Activated CD8-positive, alpha-beta memory T cell treated with anti-CD3 and anti-CD28 coated beads for 4 hours (primary cell): ENCODE measurements at places on chromosomes 4 and X.

- no peak for DNase-seq
Observed at GRCh38 chr4:70057651-70058050, 7.4 kb downstream of the HTN1 start.

- DNase-seq, result no peak
Observed at GRCh38 chrX:21745756-21746155, 12.2 kb downstream of the SMPX start.

DNA sequence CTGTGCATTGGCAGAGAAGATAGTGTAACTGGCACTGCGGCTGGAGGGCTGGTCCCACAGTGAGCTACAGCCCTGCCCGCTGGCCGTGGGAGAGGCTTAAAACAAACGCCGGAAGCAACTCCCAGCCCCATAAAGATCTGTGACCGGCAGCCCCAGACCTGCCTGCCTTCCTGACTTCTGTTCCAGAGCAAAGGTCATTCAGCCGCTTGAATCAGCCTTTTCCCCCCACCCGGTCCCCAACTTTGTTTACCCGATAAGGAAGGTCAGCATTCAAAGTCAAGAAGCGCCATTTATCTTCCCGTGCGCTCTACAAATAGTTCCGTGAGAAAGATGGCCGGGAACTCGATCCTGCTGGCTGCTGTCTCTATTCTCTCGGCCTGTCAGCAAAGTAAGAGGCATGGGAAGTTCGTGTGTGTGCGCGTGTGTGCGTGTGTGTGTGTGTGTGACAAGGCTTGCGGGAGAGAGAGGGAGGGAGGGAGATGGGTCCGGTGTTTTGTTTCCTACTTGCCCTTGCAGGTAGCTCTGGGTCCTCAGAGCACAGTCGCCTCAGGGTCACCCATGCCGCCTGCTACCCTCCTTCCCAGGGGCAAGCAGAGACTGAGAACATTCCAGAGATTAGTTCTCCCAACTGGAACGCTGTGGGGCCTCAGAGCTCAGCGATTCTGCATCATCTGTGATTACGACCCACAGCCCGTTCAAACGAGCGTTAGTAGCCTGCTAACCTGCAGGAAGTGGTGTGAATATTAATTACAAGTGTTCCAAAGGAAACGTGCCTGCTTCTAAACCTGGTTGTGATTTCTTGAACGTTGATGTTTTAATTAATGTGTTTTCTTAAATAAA lies at the start of gene MGST2:
Gene MGST2 (plus strand): TSS at position 130 of the 840 bp plus-strand sequence. CDS start 201 bp downstream, at position 331.
- DNase-seq, result no peak

DNA sequence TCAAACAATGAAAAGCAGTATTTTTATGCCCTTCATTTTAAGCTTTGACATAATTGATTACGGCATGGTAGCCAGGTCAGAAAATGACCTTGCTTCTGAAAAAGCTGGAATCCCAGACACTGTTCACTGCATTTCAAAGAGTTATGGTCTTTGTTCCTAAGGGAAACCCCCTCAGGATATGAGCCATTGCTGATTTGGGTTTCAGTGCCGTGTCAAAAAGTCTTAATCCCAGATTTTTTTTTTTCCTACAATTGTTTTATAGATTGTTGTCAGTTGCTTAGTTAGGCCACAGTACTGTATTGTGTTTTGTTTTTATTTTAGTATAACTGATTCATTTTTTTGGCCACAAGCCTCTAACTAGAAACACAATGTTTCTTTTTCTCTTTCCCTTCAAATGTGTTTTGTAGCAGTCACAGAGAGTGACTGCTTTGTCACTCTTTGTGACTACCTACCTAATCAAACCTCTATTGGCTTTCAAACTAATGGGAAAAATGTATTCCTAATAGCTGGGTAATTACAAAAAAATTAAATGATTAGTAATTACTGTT lies 10.3 kb downstream of the WDR44 start:
- DNase-seq, result no peak

GRCh38 chrX:13418126-13419097 lies 98.6 kb upstream of the ATXN3L start:
- DNase-seq, result no peak
